Frontal cortex (tissue), 4 donors: ENCODE measurements at places on chromosomes 6 and 20.

- no peak for DNase-seq
These were observed 78.8 kb upstream of the HMGN3 start for GRCh38 chr6:79313254-79313653.

- DNase-seq: no peak
These were observed 98.5 kb upstream of the TMEM170B start for GRCh38 chr6:11439017-11439420.

GRCh38 chr20:9280666-9281065 lies 211.8 kb downstream of the PLCB4 start:
- no peak for DNase-seq

GRCh38 chr20:62816884-62817873 lies at the start of gene COL9A3:
Gene COL9A3, plus strand, starts transcription at chr20:62817050. Its CDS starts 15 bp downstream, at chr20:62817065.
- peak; percentile 92 for DNase-seq

GRCh38 chr6:151044465-151045441 lies 179.3 kb downstream of the MTHFD1L start:
- no peak for DNase-seq

- no peak for DNase-seq
These were observed 48.5 kb downstream of the TNFRSF21 start for GRCh38 chr6:47261191-47261590.

DNA sequence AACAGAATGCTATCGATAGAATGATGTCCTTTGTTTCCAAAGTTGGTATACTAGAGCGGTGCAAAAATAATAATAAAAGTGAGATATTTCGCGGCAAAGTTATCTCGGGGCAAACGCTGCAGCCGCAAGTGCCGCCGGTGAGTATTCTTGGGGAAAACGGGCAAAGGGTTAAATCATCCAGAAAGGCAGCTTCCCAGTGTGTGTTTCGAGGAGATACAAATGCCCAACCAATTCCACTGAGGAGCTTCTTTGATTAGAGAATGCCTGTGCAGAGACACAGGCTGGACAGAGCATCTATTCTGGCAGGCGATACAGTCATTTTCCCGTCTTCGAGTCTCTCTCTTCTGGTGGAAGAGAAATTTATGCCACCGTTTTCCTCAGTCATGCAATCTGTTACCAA lies 58.0 kb upstream of the MPC1 start:
- DNase-seq: no peak

DNA sequence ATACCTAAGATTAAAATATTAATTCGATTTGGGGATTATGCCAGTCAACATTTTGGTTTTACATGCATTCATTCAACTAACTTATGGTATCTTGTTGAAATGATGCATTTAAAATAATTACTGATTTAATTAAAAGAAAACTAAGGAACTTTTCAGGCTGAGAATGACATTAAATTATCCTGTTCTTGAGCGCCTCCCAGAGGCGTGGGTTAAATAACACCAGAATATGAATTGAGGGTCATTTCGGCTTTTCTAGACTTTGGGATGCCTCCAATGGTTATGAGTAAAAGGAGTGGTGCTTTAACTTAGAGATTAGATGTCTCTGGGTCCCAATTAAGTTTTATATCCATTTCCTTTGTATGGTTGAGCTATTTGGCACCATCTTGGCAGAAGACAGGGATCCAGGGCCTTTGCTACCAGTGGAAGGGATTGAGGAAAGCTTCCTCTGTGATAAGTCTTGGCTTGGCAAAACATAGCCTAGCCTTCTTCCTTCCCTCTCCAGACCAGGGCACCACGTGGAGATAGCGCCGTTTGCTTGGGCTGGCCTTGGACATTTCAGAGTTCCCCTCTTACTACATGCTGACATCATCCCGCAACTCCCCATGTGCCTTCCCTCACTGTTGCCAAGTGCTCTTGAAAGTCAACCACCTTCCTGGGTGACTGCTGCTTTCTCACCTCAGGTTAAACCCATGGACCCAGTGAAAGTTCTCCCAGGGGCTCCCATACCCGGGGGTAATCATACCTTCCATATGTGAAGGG lies 28.7 kb downstream of the GNAS start:
- DNase-seq: no peak

GRCh38 chr6:31493875-31494694 lies 3.9 kb upstream of the MICB start:
- DNase-seq: no peak

DNA sequence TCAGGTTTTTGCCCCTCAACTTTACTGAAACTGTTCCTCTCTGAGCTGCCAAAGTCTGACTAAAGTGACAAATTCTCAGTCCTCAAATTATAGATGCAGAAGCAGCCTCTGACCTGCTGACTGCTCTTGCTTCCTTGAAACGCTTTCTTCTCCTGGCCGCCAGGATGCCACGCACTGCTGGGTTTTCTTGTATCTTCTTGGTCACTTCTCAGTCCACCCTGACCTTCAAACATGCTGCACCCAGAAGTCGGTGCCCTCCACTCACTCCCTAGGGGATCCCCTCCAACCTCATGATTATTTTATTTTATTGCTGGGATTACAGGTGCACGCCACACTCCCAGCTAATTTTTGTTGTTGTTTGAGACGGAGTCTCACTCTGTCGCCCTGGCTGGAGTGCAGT lies 24.7 kb downstream of the SYNJ2 start:
- DNase-seq: no peak

- no peak for DNase-seq
These were observed 70.9 kb downstream of the REV3L start for GRCh38 chr6:111411978-111412566.

- DNase-seq: no peak
These were observed 38.7 kb downstream of the TTI1 start for GRCh38 chr20:37994512-37994911.

DNA sequence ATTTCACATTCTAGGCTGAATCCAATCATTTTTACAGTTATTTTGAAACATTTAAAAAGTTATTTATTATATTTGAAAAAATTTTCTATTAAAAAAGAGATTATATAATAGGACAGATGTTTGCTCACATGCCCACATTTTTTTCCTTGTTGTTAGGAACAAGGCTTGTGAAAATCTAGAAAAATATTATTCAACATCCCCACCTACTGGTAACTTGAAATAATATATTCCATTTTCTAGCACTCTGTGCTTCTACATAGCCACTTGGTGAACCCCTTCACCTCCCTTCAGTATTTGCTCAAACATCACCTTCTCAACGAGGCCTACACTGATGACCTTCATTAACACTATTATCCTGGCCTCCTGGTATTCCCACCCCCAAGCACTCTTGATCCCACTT lies 18.3 kb upstream of the GPRC6A start:
- no peak for DNase-seq

DNA sequence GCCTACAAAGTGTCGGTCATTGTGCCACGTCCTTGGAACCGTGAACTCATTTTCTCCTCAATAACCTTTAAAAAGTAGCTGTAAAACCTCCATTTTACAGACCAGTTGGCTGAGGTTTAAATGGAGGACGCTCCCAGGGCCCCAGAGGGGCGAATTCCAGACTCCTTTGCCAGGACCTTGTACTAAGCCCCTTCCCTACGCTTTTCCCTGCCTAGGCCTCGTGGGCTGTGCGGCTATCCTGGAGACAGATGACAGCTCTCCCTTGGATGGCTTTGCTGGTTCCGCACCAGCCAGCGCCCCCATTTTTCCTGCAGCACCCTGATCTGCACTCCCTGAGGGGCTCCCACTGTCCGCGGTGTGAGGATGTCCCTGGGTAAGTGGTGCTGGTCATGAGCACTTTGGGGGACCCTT lies 12.1 kb upstream of the SNHG17 start:
- no peak for DNase-seq

GRCh38 chr6:107398001-107398400 lies 61.4 kb downstream of the PDSS2 start:
- DNase-seq: no peak

DNA sequence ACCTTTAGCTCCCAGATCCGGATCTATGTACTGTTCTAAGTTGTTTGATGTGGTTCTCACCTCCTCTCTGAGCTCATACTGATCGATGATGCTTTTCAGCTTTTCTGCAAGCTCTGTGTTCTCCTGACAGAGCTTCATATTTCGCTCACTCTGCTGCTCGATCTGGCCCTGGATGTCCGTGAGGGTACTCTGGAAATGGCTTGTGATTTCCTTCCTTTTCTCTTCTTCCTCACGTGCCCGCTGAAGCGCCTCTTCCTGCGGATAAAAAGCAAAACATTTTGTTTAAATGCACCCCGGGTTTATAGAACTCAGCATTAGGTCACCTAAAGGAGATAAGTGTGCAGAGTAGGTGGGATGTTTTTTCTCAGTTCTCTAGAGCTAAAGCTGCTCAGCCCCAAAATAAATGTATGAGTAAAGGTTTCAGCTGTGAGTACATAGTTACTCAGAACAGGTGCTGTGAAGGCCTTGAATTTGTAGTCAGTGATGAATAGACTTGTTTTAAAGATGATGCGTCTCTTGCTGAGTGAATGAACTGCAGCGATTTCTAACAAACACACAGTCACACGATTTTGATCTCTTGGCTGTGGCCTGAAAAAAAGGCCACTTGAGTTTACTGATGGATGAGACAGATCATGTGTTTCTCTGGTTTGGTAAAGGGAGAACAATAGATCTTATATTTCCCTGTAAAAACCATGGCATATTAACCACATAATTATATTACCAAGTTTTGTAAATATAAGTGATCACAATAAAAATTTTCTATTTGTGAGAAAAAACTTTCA lies 29.1 kb downstream of the TXLNB start:
- DNase-seq: no peak

- no peak for DNase-seq
These were observed 7.4 kb downstream of the PSMG4 start for GRCh38 chr6:3266170-3266569.

- DNase-seq: no peak
These were observed 31.4 kb downstream of the SMLR1 start for GRCh38 chr6:130858498-130859160.

DNA sequence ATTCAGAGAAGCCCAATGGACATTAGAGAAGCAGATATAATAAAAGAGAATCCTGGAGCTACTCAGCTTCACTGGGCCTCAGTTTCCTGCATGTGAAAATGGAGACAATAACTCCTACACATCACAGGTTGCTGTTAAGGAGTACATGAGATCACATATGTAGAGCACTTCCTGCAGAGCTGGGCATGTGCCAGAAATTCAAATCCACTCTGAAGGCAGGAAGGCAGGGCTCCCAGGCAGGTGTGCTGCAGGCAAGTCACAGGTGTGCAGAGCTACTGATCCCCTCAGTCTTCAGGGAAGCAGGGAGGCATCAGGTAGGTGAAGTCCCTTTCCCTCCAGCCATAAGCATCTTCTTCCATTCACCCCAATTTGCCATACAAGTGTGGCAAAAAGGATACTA lies 48.0 kb downstream of the DST start:
- DNase-seq: no peak

GRCh38 chr6:161487694-161488093 lies 213.8 kb upstream of the AGPAT4 start:
- DNase-seq: no peak

GRCh38 chr6:47041741-47042140 lies 391 bp downstream of the ADGRF1 start:
- no peak for DNase-seq

DNA sequence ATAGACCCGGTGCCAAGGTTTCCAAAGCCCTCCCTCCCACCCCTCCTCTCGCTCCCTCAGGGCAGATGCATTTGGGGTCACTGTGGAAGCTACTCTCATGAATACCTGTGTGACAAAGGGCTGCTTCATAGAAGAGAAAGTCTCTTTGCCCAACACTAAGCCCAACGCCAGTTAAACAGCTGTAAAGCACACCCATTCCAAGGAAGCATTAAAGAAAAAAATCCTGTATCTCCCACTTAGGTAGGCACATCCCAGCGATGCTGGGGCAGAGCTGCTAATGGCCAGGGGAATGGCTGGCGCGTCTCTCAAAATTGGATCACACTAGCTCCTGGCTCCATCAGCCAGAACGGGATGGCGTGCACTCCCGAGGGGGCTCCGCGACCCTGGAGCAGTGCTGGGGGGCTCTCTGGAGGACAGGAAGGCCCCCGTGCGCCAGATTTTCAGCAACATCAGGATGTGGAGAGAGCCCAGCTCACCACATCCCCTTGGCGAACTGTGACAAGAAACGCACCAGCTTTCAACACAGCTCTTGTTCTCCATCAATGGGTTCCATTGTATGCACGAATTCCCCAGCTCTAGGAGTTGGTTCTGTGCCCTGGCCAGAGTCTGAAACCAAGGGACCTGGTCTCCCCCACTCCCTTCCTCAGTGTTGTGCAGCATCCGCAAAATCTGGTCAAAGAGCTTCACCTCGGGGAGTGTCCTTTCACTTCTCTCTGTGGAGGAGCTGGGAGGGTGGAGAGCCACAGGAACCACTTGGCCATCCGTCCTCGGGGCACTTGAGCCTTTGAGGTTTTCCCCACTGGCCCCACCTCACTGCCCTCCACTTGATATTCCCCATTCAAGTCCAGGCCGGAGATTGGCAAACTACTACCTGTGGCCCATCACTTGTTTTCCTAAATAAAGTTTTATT lies 74.1 kb downstream of the TFAP2C start:
- peak; percentile 30 for DNase-seq

- no peak for DNase-seq
These were observed 24.1 kb downstream of the LGSN start for GRCh38 chr6:63295553-63296194.

GRCh38 chr6:19839788-19840187 lies 2.6 kb downstream of the ID4 start:
- DNase-seq: no peak

- peak; percentile 52 for DNase-seq
These were observed 2.2 kb upstream of the NNAT start for GRCh38 chr20:37518606-37519507.

DNA sequence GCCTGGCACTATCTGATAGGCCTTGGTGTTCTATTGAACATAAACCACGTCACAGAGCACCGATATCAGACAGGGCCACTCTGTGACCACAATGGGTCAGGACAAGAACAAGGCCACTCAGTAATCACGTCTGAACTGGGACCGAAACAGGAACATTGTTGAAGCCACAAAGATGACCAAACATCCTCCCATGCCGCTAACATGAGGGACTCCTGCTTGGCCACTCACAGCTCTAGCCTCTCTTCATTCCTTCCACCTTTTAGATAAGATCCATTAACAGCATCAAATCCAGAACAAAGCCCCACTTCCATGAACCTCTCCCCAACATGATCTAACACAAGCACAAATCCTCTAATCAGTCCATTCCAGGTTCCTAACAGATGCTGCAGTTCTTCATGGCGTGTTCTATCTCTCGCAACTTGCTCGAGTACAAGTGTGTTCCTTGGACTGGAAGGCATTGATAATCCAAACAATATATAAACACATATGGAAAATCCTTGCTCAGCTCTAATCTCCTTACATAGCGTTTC lies 7.4 kb downstream of the SIRT5 start:
- no peak for DNase-seq

GRCh38 chr6:44321210-44321609 lies 8.1 kb upstream of the AARS2 start:
- no peak for DNase-seq

DNA sequence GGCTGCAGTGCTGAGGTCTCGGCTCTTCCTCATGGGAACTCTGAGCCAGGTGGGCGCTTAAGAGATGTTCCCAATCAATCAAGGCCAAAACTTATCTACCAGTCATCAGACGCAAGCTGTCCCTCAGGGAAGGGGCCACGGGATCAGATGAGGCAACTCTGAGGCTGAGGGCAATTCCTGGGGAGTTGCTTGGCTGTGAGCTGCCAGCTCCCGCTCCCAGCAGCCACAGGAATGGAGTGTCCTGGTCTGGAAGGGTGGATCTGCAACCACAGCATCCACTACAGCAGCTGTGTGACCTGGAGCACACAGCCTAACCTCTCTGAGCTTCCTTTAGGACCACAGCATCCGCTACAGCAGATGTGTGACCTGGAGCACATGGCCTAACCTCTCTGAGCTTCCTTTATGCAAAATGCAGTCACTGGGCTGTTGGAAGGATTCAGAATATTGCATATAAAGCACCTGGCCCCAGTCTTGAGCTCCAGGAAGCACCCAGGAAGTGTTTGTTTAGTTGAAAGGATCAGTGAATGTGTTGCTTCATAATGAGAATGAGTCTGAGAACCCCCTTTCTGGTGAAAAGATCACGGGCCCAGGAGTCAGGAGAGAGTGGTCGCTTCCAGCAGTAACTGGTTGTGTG lies 60.9 kb downstream of the TFAP2C start:
- DNase-seq: no peak
